Activated T-helper 1 cell treated with anti-CD3 and anti-CD28 coated beads, Interleukin-12 subunit alpha, Interleukin-12 subunit beta, Interleukin-2, Interleukin-4 antibody, amounts not matched to agents 30 ng/mL and 10 ng/mL and 1 ng/mL, durations not matched to agents 14 hours and 24 hours and 36 hours (primary cell): ENCODE measurements at places on chromosomes 12 and 14. TPM values are rescaled to one million over a fixed set of nuclear protein-coding genes. Genes with fewer than 3 reads are reported as not detected.
A peak's percentile ranks its signal among the peaks of the same experiment; 100 is the strongest.

KRT77 gene
- not detected in 2 replicates for total RNA-seq

KRT86 gene
- total RNA-seq, result 0.73 and 0.93 TPM in 2 replicates

AHNAK2 gene
- 0.02 and 0.05 TPM in 2 replicates for total RNA-seq

SART3 gene
- 83.3 and 96.4 TPM in 2 replicates for total RNA-seq

NINJ2 gene
- total RNA-seq, result 4.8 and 6.8 TPM in 2 replicates

KRT82 gene
- not detected in 2 replicates for total RNA-seq

GLS2 gene
- 1.5 and 2.6 TPM in 2 replicates for total RNA-seq

DNA sequence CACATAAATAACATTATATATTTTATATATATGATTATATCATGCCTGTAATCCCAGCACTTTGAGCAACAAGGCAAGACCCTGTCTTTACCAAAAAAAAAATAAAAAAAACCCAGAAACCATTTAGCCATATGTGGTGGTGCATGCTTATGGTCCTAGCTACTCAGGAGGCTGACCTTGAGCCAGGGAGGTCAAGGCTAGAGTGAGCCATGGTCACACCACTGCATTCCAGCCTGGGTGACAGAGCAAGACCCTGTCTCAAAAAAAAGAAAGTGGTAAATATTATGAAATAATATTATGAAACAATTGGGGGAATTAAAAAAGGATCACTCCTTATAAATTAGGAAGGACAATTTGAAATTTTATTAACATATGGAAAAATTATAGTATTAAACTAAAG, 16.0 kb downstream of the RAD51B start:
- no peak for DNase-seq

GRCh38 chr14:24036169-24036962, 15.4 kb upstream of the CARMIL3 start:
- DNase-seq, result peak; percentile 70

DNA sequence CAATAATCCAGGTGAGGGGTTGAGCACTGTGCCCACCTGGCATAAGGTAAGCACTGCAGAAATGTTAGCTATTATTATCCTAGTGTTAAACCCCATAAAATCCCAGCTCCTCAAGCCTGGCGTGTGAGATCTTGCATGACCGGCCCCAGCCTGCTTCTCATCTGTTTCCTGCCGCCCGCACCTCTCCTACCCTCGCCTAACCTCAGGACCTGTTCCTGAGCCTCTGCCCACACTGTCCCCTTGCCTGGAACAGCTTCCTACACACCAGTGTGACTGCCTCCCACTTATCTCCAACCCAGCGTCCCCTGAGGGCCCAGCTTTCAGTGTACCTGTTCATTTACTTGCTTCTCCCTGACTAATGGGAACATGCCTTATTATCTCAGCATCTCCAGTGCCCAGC, 24.7 kb downstream of the ISCA2 start:
- no peak for DNase-seq

GRCh38 chr12:53538209-53538689, 31.0 kb upstream of the NPFF start:
- no peak for DNase-seq

DNA sequence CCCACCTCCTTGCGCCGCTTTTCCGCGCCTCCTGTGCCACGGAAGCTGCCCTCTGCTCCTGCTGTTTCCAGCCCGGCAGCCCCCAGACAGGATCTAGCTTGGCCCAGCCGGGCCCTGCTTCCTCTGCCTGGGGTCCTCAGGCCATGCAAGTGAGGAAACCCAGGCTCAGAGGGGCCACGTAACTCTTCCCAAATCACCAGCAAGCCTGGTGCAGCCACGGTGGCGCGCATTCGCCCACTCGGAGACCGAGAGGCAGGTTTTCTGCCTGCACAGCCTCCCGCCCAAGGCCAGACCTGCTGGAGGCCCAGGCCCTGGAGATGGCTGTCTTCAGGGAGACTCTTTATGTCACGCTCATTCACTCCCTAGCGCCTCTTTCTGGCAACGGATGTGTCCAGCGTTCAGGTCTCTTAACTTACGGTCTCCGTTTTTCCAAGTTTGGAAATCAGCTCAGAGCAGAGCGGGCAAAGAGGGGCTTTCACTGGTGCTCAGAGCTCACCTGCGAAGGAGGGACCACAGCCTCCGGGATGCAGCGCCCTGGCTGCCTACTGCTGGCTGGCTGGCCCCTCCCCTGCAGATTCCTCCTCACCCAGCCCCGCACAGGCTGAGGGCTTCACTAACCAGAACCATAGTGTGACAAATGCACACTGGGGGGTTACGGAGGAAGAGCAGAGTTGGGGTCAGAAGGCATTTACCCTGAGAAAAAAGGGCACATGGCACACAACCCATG, 20.6 kb upstream of the CEP170B start:
- no peak for DNase-seq

- no peak for DNase-seq
Measured at GRCh38 chr12:55931317-55931779, 386 bp downstream of the DGKA start.

DNA sequence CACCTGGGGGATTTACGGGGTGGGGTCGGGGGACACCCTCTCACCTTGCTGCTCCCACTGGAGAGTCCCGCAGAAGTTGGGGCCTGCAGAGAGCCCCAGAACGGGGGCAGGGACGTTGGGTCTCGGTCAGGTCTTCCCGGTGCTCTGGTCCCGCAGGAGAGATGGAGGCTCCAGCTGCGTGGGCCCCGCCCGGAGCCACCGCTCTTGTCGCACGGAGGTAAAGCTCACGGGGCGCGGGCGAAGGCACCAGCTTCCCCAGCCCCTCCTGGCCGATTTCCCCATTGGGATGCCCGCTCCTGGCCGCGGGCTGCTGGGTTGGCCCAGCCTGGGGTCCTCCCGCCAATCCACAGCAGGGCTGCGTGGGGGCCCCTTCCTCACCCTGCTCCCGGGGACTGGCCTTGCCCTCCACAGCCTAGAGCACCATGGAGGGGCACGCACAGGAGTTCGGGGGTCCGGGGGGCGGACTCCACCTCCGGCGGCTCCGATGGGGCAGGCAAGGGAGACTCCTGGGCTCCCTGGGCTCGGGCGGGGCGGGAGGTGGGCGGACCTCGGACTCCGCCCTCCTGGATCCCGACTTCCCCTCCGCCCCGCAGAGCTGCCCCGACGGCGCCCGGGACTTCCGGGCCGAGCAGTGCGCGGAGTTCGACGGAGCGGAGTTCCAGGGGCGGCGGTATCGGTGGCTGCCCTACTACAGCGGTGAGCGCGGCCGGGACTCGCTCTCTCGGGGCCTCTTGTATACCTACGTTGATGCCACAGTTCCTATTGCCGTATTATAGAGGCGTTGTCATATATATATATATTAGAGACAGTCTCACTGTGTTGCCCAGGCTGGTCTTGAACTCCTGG, 8.4 kb downstream of the PAPLN start:
- DNase-seq, result peak; percentile 36

- no peak for DNase-seq
Measured at GRCh38 chr12:32301216-32301615, 98.1 kb upstream of the FGD4 start.

- DNase-seq, result no peak
Measured at GRCh38 chr12:45257185-45257930, 41.5 kb downstream of the ANO6 start.

DNA sequence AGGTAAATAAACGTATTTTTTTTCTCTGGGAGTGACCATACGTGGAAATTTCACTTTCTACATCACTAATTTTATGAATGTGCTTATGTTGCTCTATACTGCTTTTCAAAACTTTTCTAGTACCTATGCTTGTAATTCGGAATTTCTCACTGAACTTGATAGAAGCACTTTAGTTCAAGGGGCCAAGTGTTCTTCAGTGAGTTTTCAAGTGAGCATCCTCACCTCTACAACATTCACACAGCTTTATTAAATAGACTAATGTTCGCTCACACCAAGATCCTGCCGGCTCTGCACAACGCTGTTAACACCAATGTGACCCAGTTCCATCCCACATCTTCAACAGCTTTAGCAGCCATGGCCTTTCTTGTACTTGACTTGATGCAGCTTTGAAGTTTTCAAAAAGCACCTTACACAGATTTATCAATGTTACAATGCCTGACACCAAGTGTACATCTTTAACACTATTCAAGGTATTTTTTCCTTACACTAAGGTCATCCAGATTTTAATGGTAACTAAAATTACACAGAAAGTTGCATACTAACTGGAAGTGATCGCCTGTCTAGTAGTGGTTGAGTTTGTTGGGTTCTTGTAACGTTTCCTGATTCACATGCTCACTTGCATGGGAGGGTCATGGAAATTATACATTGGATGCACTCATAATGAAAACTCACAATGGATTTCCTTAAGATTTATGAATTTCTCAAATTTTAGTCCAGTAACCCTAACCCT, 4.5 kb downstream of the UBC start:
- no peak for DNase-seq

- DNase-seq, result no peak
Measured at GRCh38 chr14:22194664-22195063, 394.4 kb downstream of the DAD1 start.

GRCh38 chr14:57634335-57634734, 140.7 kb upstream of the CCDC198 start:
- DNase-seq, result no peak

DNA sequence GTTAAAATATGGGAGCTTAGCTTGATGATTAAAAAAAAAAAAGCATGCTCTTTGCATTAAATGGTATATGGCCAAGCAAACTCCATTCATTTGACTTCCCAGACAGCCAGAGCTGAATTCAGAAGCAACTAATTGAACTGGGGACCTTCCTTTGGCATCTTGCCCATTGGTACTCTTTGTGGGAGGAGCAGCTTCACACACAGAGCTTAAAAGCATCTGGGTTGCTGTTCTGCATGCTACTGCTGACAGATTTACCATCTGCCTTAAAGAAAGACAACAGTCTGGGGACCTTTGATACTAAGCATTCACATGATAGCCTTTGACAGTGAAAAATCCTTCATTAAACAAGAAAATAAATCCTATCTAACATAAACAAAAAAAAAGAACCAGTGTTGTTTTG, 977.9 kb downstream of the TMTC2 start:
- DNase-seq, result no peak

DNA sequence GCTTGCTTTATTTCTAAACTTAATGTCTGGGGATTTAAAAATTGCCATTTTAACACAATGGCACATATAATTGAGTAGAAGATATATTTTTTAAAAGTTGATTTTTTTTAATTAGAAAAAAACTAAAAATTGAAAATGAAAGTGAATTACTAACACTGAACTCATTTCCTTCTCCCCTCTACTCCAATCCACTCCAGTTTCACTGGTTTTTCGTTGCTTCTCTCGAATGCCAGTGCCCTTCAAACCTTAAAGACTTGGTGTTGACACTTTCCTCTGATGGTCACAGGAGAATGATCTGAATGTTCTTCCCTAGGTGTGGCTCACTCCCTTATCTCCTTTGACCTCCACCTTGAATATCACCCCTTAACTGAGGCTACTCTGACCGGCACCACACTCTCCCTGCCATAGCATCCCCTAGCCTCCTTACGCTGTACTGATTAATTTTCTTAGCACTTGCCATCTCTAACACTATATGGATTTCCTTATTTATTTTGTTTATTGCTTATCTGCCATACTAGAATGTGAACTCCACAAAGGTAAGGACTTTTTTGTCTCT, 107.1 kb downstream of the LIN7A start:
- no peak for DNase-seq

DNA sequence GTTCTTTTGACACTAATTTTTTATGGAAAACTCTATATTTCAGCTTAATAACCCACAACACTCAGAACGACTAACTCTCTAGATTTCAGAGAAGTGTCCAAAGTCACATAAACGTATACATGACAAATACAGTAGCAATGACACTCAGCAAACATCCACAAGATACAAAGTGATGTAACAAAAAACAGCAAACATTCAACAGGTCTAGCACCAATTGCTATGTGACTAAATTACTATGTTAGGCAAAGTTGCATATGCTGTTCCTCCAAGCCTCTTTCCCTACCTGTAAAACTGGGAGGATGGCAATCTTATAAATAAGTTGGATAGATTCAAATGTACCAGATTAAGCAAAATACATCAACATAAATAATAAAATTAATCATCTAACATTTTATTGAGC, 1.7 kb downstream of the RECQL start:
- no peak for DNase-seq
